K562 (cell line): ENCODE measurements at places on chromosomes 7 and 10. TPM values are rescaled to one million over a fixed set of nuclear protein-coding genes. Genes with fewer than 3 reads are reported as not detected.
A peak's percentile ranks its signal among the peaks of the same experiment; 100 is the strongest.

The SLC18A3 gene
- polyA plus RNA-seq = not detected in 2 replicates

GRCh38 chr10:124318076-124318475 lies 100.6 kb downstream of the OAT start:
- no peak for DNase-seq

- DNase-seq = no peak
These were observed 18.8 kb downstream of the DNAJC2 start for GRCh38 chr7:103325744-103326143.

The AKR1C3 gene
- 9.7 and 10.0 TPM in 2 replicates for polyA plus RNA-seq

DNA sequence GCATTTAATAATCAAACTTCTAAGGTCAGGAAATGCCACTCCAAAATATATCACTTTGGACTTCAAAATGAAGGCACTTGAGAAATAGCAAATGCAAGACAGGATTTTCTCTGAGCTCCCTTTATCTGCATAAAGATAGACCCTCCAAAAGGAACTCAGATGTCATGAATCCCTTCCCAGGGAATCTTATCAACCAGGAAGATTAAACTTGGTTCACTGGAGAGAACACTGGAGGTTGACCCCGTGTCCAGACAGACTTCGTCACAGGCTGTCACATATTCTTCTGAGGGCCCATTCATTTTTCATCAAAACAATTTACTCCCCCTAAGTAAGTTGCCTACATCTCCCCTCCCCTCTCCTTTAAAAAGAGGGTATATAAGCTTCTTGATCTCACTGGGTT lies 21.2 kb downstream of the IFIT3 start:
- no peak for DNase-seq

DNA sequence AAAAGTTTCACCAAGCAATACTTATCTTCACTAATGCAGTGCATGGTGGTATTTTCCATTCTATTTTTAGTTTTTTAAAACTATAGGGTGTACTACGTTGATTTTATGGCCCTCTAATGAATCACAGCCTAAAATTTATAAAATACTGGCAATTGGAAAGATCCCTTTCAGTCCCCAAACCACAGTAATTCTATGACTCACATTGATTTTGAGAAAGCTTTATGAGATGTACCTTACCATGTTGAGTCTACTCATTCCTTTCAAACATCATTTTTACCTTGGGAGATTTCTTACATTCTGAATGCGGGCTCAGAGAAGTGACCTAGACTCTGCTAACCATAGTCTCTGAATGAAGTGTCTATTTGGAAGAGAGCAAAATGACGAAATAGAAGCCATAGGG lies 141.6 kb downstream of the GPR85 start:
- no peak for DNase-seq

DNA sequence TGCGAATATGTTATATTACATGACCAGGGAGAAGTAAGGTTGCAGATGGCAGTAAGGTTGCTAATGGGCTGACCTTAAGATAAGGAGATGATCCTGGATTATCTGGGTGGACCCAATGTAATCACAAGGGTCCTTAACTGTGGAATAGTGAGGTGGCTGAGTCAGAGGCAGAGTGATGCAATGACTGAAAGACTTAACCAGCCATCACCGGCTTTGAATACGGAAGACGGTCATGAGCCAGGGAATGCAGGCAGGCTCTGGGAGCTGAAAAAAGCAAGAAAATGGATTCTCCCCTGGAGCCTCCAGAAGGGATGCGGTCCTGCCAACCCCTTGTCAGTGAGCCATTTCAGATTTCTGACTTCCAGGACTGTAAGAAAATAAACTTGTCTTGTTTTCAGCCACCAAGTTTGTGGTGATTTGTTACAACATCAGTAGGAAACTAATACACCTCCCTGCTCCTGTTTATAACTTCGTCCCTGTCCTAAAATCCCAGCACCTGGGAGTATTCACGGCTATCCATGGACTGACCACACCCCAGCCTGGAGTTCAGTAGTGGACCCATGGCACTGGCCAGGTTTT lies 4.6 kb upstream of the C10orf95 start:
- peak; percentile 31 for DNase-seq

DNA sequence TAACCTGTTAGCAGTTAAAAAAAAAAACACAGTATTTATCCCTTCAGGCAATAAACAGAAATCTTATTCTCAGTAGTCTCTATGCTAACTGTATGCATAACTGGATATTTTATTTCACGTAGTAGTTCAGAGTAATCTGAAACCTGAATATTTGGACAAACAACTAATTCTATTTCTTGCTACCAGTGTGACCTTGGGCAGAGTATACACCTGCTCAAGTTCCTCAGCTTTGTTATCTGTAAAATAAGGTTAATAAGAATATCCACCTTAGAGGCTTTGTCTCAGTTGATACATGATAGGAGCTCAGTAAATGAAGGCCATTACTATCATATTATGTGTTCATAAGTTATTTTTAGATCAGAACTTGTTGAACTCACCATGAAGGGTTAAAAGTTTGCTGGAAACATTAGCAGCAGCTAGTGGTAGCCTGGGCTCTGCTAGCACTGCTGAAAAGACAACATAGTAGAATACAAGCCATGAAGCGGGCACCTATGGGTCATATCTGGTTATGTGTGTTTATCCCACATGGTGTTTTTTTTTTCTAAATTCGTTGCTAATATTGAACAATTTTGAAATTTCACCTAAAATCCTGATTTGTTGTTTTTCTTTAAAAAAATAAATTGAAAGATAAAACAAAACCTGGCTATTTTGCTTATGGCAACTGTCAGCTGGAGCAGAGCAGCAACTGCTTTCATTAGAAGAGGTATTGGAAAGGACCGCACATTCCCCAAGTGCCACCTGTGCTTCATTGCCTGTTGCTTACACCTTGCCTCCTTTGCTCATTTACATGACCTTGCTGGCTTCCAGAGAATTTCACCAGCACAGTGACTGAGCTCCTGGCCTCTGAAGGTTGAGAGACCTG lies 303.0 kb downstream of the PRKG1 start:
- DNase-seq = no peak

DNA sequence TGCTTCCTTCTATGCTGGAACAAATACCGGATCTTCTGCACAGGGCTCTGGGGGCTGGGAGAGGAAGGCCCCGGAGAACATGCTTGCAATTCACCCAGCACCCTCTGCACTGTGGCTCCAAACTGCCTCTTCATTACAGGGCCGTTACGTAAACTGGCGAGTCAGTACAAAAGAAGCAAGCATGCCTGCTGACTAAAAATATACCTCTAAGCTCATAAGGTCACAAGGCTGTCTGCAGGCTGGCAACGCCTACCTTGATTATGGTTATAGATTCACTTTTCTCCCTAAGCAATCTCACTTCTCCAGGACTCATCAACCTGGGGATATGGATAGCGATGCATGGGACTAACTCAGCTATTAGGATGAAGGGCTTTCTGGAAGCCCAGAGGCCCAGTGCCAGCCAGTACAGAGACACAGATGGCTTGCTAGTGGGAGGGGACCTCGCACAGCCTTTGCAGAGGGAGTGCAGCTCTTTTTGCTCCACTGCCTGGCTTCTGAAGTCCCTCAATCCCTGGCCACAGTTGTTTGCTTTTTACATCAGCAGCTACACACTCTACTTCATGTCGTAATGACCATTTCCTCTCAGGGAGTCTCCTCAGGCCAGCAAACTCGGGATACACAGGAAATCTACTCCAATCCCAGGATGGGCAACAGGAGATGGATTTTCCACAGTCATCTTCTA lies 96.1 kb downstream of the SH3PXD2A start:
- DNase-seq = no peak
